ENCODE measurements at places on chromosomes 2 and 18.
A peak's percentile ranks its signal among the peaks of the same experiment; 100 is the strongest.

DNA sequence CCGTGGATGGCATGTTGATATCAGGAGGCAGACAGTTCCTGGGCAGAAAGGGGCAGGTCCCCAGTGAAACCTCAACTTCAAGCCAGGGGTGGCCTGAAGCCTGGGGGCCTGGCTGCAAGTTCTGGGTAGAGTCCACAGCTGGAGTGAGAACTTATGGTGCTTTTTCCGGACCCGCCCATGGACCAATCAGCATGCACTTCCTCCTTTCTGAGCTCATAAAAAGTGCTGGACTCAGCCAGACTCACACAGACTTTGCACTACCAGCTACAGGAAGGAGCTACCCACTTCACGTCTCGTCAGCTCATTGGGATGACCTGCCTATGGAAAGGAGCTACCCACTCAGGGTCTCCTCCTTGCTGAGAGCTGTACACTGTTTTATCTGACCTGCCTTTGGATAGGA is 183.1 kb upstream of the MC4R start:
- no peak for DNase-seq

GRCh38 chr2:105154119-105154818 is 87.3 kb upstream of the GPR45 start:
- no peak for DNase-seq

DNA sequence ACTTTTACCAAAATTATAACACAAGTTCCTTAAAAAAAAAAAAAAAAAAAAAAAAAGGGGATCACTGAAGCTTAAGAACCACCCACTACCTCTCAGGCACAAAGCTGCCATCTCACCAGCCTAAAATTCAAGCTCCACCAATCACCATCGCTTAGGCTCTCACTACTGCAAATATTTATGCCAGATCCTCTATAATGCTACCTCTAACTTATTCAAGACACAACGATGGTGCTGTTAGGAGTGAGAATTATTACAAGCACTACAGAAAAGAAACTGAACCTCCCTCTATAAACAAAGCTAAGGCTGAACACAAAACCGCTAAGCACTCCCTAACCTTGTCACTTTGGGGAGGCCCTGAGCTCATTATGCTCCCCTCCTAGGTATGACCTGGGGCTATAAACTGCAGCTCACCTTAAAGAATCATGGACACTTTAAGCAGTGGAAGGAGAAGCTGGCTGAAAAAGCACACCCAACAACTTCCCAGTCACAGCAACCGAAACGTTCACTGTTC is 3.6 kb downstream of the FZD5 start:
- DNase-seq = no peak

DNA sequence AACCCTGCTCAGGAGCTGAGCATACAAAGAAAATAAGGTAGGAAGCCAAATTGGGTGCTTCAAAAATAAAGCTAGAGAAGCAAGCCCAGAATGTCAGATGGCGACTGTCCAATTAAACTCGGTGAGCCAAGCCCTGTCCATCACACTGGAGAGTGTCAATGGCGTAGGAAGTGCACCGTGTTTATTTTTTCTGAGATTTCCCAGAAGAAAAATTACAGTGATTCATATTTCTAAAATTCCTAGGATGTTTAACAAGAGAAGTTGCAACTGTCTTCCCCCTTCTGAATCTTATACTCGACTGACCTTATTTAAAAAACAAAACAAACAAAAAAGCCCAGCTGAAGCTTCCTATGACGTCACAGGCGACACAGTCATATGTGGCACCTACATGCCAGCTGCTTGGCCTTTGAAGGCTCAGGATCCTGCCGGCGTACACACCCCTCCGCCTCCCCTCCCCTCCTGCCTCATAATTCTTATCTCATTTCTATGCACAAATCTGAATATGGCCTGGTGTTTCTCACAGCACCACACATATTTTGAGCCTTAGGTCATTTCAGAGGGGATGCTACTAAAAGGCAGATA is 60.8 kb downstream of the MBP start:
- peak; percentile 87 for DNase-seq

DNA sequence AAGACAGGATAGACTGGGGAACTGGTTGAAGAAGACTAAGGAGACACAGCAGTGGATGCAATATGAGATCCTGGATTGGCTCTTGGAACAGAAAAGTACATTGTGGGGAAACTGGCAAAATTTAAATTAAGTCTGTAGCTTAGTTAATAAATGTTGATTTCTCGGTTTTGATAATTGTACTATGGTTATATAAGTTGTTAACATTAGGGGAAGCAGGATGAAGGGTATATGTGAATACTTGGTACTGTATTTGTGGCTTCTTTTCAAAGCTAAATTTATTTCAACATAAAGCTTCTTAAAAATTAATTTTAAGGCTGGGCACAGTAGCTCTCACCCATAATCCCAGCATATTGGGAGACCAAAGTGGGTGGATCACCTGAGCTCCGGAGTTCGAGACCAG is 103.8 kb downstream of the TMEM17 start:
- DNase-seq = no peak

DNA sequence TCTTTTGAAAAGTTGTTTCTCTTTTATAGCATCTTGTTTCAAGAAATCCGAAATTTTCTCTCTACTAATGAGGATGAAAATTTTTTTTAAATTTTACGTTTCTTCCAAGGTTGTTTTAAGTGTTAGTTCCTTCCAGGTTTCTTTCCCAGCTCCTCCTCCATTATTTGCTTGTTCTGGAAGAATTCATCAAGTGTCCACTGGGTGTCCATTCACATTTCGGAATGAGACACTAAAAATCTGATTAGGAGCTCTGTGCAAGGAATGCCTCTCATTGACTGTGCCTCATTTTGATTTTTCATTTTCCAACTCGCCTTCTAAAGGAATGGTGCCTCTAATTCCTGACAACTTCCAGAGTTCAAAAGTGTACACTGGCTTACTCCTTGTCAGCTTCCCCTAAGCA is 6.1 kb downstream of the SP100 start:
- DNase-seq = no peak

- no peak for DNase-seq
Observed at GRCh38 chr18:39260565-39260964, 1695.0 kb upstream of the CELF4 start.

DNA sequence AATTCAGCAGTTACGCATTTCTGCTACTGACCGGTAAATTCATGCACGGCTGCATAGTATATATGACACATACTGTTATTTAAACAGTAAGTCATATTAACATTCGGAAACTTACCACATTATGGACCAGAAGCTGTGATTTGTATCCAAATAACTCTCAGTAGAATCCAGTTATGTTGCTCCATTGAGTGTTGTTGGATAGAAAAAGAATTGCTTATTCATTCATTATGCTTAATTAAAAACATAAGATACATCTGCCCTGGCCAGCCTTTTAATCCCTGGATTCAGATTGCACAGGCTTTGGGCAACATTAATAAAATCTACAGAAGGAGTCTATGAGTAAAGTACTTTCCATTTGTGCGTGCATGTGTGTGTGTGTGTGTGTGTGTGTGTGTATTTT is 111.3 kb downstream of the CPS1 start:
- DNase-seq = no peak

GRCh38 chr2:172894689-172895387 is 159.2 kb downstream of the RAPGEF4 start:
- no peak for DNase-seq

- DNase-seq = no peak
Observed at GRCh38 chr2:26412091-26412673, 10.5 kb downstream of the DRC1 start.

GRCh38 chr18:23578891-23579653 is 7.2 kb downstream of the NPC1 start:
- no peak for DNase-seq

- no peak for DNase-seq
Observed at GRCh38 chr2:188601927-188602326, 310.3 kb downstream of the GULP1 start.

DNA sequence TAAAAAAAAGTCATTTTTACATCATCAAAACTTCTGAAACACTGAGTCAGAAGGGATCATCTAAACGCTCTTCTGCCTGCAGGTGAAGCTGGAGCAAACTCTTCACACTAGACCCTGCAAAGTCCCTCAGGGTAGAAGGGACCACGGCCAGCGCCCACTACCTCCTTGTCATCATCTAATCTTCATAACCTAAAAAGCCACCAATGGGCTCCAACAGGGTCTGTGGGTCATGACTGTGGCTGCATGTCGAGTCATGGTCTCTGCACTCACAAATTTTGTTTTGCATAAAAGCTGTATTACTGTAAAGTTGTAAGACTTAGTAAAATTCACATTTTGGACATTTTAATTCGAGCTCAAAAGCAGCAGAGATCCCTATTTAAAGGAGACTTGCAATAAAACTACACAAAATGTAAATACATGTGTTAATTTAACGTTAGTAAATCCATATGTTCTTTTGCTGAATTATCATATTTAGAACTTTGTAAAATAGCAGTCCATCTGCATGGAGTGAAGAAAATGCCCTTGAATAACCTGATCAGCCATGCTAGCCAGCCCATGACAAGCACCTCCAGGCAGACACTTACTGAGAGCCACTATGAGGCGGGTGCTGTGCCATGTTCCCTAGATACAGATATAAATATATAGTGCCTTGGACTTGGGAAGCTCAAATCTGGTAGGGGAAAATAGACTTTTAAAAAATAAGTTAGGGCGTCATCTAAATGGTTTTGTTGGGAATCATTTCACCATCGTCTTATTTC is 437.2 kb upstream of the LYPD1 start:
- DNase-seq = no peak

DNA sequence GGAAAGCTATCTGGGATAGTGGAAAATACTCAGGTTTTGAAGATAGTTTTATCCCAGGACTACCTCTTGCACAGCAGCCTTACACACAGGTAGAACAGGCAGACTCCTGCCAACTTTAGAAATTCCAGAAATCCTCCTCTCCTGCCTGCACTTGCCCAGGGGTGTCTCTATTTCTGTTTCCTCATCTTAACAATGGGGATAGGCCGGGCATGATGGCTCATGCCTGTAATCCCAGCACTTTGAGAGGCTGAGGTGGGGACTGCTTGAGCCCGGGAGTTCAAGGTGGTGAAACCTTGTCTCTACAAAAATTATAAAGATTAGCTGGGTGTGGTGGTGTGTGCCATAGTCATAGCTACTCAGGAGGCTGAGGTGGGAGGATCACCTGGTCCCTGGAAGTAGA is 117.0 kb upstream of the ARL5A start:
- no peak for DNase-seq

- DNase-seq = no peak
Observed at GRCh38 chr2:202102425-202103000, 29.5 kb downstream of the KIAA2012 start.

GRCh38 chr2:12539776-12540562 is 176.8 kb upstream of the TRIB2 start:
- no peak for DNase-seq

DNA sequence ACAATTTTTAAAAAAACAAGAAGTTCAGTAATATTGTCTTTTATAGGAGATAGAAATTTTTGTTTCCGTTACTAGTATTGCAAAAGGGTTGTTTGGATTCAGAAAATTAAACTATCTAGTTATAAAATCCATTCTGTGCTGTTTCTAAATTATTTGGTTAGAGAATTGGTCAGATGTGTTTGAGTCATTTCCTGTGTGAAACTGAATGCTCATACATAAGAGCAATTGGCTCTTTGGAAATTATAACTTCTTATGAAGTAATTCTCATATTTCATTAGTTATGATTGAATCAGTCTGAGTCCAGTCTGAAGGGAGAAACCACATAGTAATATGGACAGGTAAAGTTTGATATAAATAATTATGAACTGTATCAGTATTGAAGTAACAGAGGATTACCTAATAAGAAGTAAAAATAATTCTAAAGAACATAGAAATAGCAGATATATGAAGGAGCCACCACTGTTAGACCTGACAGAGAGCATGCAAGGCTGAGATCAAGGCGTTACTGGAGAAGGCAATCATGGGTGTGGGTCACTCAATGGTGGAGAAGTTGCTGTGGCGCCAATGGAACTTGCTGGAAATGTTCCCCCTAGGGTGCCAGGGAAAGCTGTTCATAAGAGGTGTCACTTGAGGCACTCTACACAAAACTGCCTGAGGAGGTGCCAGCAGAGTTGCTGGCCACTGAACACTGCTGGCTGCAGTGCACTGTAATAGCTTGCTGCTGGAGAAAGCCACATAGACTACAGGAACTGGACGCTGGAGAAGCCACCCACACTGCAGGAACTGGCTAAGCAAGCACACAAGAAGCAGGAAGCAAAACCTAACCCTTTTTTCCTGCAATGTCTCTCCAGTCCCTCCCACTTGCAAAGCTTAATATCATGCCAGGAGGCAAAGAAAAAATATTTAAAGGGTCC is 18.0 kb upstream of the FAP start:
- no peak for DNase-seq

DNA sequence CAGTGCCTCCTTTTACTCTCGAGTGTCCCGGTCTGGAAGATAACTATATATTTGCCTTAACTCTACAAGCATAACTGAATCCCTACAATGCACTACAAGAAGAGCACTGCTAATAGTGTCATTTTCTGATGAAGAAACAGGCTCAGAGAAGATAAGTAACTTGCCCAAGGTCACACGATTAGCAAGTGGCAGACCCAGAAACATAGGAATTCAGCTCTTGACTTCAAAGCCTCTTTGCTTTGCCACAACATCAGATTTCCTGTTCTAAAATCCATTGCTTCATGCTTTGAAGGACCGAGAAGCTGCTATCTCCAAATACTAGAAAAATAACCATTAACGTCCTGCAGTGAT is 65.6 kb downstream of the HS1BP3 start:
- DNase-seq = no peak

- DNase-seq = no peak
Observed at GRCh38 chr2:205848601-205849000, 166.3 kb downstream of the NRP2 start.

DNA sequence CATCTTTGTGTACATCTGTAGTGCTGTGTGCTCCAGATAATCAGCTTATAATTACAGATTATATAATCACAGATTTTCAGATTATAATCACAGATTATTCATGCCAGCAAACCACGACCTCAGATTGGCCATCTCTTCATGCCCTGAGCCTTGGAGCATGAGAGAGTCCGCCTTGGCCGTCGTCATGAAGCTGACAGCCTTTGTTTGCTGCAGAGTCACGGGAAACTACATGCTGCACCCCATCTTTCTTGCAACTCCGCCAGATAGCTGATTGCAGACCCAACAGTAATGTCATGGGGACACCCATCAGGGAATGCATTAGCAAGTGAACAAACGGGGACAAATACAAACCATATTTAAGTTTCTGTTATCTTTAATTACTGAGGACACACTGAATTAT is 7.3 kb downstream of the TMEM178A start:
- no peak for DNase-seq

GRCh38 chr2:219570194-219570923 is 980 bp downstream of the OBSL1 start:
- DNase-seq = no peak

DNA sequence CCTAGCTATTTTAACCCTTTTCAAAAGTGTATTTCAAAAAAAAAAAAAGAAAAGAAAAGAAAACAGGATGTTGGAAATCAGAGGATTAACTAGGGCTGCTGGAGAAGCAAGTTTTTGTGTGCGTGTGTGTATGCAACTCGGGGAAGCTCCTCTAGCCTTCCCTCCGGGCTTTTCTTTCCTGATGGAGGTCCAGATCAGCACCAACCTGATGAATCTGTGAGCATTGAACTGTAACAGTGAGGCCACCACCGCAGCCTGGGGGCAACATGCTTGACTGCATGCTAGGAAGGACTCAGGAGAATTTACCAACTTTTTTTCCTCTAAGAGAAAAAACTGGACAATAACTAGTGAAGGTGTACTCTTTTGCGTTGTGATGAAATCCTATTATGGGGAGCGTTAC is 2.3 kb downstream of the OBSL1 start:
- no peak for DNase-seq

- peak; percentile 39 for DNase-seq
Observed at GRCh38 chr2:32484937-32485336, 128.1 kb downstream of the BIRC6 start.

All from Panc1 (cell line).